ENCODE measurements at places on chromosomes 5 and 9.

DNA sequence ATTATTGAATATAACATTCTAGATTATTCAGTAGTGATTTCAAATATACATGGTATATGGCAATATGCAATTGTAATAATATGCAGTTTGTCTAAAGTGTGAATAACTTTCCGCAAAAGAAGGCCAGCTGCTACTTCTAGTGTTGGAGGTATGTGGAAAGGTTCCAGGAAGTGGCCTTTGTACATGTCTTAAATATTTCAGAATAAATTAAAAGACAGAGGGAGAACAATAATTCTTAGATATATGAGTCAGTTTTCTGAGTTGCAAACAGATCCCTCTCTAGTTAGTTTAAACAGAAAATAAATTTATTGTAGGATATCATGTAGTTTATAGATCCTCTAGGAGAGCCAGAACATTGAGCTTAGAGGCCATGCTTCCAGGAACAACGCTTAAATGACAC, 210.8 kb upstream of the ELL2 start:
- no peak for DNase-seq

DNA sequence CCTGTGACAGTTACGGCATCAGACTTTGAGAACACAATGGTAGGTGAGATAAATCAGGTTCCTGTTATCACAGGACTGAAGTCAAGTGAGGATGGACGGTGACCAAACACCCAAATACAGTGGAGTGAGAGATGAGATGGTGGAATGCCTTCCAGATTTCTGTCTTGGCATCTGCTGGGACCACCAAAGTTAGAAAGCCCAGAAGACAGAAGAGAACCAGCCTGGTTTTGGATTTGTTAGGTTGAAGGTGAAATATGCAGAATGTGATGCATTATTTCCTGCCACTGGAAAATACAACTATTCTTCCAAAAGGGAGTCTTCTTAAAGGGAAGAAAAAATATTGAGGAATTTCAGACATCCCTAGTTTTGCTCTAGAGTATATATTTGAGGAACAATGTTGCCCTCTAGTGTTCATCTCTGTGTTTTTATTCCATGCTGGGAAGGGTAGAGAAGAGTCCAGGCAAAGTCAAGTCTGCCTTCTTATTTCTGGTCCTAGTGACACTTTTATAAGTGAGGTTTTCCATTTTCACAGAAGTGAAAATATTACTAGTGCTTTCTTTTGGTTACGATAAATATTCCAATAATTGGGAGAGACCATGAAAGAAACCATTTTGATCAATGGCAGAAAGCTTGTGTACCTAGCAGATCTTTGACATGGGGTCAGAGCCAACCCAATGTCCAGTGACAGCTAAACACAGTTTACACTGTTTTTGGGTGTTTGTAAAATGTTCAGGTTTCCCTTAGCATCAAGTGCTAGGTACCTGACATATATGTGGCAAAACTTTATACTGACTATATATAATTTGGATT, 142.3 kb upstream of the ANKH start:
- DNase-seq: peak; percentile 56

- no peak for DNase-seq
Observed at GRCh38 chr5:67455970-67456369, 259.4 kb upstream of the CD180 start.

- DNase-seq: no peak
Observed at GRCh38 chr5:38465702-38466423, 90.6 kb downstream of the LIFR start.

GRCh38 chr5:22835686-22836085, 17.5 kb downstream of the CDH12 start:
- no peak for DNase-seq

DNA sequence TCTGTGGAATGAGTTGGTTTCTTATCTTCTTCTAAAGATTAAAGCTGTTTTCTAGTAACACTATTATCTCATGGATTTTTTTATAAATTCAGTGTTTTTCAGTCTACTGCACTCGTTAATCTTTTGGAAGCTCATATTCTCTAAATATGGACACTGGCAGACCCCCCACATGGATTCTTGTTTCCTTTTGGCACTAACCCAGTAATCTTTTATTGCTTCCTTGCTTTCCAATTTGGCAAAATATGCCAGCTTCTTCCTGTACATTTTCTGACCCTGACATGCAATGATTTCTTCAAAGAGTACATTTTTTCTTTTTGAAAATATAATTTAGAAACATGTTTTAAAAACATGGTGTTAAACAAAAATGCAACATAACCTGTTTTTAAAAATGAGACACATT, 474.2 kb upstream of the FTMT start:
- no peak for DNase-seq

GRCh38 chr5:151889614-151890013, 35.0 kb downstream of the GLRA1 start:
- no peak for DNase-seq

- no peak for DNase-seq
Observed at GRCh38 chr9:16618524-16618923, 251.9 kb downstream of the BNC2 start.

- DNase-seq: no peak
Observed at GRCh38 chr5:78058625-78059024, 235.9 kb downstream of the AP3B1 start.

DNA sequence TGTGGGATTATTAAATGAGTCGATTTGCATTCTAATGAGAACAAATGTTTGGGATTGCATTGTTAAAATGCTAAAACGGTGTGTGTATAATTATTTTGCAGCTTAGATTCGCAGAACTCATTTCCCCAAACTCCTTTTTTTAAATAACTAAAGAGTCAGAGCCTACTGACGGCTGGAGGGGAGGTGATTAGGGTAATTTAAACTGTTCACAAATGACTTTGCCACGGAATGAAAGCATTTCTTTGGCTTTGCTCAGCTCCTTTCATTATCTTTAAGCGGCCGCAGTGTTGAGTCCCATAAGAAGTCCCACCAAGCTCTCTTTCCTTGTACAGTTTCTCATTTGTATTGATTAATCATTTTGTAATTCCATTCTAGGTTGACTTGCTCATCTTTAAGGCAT, 1632.8 kb downstream of the MAT2B start:
- DNase-seq: no peak

- no peak for DNase-seq
Observed at GRCh38 chr5:20536813-20537212, 548.8 kb upstream of the CDH18 start.

DNA sequence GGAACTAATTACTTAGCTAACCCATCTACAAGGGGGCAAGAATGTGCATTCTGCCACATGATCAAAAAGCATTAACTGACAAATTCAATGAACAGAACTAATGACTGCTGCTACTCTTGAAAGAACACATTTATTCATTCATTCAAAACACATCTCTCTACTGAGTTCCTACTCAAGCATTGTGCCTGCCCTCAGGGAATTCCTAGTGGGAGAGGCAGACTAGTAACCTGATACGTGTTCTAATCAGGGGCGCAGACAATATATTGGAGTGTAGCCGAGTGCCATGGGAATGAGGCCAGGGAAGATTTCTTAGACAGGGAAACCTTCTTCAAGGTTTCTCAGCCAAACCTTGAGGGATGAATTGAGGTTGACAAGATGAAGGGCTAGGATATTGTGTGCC, 56.7 kb upstream of the PAPPA start:
- DNase-seq: peak; percentile 6

DNA sequence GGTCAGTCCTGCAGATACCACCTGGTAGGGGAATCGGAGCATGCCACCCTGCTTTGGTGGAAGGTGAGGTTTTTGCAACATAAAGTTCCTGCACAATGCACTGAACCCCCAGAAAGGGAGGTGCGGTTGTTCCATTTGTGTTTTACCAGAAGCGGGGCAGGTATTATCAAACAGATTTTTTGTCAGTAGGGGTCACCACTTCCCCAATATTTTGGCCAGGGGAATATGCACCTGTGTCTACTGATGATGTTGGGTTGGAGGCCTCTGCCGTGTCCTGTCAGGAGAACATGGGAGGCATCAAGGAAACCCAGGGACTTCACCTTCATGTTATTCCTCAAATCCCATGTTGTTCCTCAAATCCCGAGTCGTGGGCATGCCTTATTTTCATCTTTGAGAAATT, 438.7 kb downstream of the NTRK2 start:
- no peak for DNase-seq

DNA sequence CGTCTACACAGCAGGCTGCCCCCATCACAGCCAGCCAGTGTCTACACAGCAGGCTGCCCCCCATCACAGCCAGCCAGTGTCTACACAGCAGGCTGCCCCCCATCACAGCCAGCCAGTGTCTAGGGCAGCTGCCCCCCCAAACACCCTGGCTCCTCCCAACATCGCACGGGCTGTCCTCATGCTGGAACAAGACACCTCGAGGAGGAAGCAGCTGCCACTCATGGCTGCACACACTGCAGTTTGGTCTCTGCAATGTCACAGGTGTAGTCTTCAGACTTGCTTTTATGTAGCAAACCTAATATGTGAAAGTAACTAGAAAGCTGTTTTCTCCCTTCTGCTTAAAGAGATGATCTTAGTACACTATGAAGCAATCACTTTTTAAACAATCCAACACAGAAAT, 9.7 kb downstream of the LRRC14B start:
- DNase-seq: no peak

DNA sequence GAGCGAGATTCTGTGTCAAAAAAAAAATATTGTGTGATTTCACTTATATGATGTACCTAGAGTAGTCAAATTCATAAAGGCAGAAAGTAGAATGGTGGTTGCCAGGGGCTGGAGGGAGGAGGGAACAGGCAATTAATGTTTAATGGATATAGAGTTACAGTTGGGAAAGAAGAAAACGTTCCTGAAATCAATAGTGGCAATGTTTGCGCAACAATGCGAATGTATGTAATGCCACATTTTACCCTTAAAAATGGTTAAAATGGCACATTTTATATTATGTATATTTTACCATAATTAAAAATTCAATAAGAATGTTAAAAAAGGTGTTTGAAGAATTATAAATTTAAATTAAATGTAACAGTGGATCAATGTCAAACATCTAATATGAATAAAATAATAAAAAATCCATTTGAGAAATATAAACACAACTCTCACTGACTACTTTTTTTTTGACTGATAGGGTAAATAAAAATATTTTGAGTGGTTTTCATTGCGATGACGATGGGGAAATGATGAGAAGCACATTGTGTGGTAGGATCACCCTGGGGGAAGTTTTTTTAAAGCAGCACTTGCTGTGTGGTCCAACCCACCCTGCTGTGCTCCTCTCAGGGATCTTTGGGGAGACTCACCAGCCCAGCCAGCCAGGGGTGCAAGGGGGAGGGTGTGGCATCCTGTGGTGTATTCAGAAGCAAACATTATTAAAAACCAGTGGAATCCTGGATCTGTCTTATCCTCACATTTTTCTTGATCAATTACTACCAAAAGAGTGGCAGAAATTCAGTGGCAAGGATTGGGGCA, 4.3 kb downstream of the FYB1 start:
- no peak for DNase-seq

DNA sequence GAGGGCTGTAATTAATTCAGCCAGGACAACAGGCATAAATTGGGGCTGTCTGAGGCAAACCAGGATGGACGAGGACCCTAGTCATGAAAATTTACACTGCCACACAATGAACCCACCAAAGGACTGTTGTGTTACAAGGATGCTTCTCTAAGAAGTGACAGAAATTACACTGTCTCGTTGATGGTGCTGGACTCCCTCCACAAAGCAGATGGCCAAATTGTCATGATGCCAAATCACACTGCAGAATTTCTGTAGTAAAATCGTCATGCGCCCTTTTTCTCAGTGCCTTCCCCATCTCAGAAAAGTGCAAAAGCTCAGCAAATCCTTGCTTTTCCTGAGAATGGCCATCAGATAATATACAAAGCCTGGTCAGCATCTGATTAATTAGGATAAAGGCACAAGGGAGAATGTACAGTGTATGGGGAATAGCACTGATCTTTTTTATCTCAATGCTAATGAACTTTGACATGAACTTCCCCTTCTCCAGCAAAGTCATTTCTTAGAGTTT, 545.8 kb downstream of the CSNK1G3 start:
- no peak for DNase-seq

GRCh38 chr5:67165526-67166459, 30.8 kb downstream of the CD180 start:
- peak; percentile 79 for DNase-seq

GRCh38 chr9:97853844-97854695, 1.0 kb downstream of the FOXE1 start:
- no peak for DNase-seq

DNA sequence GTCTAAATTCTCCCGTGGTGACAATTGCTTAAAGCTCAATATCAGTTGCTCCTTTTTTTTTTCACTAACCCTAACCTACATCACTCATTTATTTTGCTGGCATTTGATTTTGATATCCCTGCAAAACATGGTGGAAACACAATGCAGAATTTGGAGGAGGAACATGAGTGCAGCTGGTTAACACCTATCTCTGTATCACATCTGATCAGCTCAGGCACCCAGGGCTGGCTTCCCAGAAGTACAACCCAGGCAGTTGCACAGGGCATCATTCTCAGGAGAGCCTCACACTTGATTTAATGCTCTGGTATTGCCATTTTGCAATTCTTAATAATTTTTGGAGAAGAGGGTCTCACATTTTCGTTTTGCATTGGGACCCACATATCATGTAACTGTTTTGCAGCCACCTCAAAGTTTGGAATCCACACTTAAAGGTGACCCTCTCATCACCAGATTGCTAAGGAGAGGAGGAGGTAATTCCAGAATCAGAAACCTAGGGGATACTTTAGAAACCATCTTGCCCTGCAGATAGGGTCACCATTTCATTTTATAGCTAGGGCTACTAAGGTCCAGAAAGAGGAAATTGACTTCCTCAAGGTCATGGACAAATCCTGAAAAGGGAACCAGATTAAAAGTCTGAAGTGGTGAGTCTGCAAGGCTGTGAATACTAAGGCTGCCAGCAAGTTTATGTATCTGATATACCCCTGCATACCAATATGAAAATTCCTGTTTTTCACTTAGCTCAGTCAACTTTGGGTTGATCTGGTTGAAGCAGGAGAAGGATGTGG, 19.3 kb upstream of the ADAM19 start:
- no peak for DNase-seq

DNA sequence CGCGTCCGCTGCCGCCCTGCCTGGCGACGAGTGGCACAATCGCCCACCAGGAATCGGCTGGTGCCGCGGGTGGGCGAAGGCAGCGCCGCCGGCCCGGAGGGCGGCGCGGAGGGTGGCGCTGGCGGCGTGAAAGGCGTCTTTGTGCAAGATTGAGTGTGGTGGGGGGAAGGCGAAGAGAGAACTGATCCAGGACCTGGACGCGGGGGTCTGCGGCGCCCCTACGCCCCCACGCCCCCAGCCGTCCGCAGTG, 4.6 kb upstream of the RGMB start:
- no peak for DNase-seq

GRCh38 chr5:105849701-105850100, 1821.0 kb downstream of the EFNA5 start:
- no peak for DNase-seq

DNA sequence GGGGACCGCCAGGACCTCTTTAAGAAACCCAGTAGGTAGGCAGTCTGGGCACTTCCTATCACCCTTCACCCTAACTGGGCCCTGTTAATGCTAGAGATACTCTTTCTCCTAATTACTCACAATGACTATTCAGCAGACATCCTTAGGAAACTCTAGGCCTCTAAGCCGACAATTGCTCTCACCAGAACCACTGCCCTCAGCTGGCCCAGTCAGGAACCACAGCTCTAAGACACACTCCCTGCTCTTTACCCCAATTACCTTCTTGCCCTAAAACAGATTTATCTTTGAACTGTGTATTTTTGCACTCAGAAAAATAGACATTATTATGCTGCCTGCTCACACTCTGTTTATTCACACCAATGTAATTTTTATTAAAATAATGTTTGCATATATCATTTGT, 432.6 kb upstream of the SLC30A5 start:
- DNase-seq: no peak

- no peak for DNase-seq
Observed at GRCh38 chr5:145806923-145807322, 28.2 kb downstream of the PRELID2 start.
